ENCODE measurements at places on chromosomes 16 and 17.
A peak's percentile ranks its signal among the peaks of the same experiment; 100 is the strongest.

DNA sequence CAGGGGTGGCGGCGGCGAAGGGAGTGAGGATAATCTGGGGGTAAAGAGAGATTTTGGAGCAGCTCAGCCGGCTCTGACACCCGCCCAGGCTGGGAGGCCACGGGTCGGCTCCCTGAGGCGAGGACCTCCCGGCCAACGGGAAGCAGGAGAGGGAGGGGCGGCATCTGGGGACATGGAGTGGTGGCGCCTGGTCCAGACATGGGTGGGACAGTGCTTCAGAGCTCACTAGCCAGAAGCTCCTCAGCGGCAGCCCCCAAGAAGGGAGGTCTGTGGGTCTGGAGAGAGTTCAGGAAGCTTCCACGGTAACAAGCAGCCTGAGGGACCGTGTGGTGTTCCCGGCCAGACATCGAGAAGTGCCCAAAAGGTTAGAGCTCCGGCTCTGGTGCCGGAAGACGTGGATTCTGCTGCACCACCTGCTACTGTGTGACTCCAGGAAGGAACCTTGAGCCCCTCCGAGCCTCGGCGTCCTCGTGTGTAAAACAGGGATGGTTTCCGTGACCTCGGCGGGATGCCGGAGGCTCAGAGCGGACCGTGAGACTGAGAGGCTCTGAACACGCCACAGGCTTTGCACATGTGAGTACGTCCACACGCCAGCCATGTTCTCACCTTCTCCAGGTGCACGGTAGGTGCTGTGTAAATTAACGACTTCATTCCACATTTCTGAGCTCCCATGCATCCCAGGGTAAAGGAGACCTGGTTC lies 56.9 kb downstream of the TIMM22 start:
- DNase-seq = no peak

DNA sequence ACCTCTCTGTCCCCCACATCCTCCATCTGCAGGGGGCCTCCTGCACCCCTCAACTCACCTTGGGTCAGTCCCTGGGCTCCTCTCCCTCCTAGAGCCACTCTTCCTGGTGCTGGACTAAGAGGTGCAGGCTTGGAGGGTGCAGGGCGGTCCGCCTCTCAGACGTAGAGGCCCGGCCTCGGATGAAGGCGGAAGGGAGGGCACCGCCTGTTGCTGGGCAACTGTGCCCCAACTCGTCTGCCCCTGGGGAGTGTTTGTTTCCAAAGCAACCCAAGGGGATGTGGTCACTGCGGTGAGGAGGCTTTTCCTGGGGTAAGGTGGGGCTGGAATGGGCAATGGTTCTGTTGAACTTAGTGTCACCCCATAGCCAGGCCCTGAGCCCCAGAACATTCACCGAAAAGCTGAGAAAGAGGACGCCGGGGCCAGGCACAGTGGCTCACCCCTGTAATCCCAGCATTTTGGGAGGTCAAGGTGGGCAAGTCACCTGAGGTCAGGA lies at the start of gene C16orf54:
C16orf54 (minus strand) TSS at position 138 of the 493 bp plus-strand sequence. CDS start 1,039 bp downstream, outside the sequence.
- peak; percentile 75 for DNase-seq

DNA sequence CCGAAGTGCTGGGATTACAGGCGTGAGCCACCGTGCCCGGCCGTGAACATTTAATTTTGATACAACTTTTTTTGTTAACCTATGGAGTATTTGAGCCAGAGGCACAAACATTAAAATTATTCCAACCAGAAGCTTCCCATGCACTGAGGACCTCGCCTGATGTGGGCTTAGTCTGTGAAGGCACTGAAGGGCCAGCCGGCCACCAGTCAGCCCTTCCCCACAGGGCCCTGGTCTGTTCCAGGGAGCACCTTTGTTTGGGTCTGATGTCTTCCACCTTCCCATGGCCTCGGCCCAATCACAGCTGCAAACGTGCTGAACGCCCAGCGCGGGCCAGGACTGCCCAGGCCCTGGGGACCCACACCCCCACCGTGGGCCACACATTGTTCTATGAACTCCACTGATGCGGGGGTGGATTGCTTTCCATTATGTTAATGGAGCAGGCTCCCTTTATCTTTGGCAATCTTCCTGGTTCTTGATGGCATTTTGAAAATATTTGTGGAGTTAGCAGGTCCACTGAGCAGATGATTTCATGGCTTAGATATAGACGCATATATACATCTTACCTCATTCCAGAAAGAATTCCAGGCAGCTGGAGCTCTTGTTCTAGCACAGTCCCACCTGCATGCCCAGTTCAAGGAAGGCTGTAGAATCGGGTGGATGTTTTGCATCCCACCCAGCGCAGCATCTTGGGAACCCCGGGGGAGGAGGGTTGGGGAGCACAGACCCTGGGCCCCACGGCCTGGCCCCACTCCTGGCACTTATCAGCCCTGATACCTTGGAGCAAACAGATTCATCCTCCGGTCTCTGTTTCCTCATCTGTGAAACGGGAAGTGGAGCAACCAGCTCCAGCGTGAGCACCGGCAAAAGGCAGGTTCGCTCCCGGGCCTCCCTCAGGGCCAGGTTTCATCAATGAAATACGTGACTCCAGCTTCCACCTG lies 14.5 kb downstream of the SPIRE2 start:
- no peak for DNase-seq

DNA sequence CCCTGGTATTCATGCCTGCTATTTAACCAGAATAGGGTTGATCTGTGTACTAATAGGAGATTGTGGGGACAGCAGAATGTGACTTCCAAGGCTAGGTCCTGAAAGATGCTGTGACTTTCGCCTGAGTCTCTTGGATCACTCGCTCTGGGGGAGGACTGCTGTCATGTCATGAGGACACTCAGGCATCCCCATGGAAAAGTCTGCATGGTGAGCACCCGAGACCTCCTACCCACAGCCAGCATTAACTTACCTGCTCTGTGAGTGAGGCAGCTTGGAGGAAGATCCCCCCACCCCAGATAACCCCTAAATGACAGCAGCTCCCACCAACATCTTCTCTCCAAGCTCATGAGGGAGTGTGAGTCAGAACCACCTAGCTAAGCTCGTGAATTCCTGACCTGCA lies 30.3 kb upstream of the C16orf78 start:
- no peak for DNase-seq

- DNase-seq = no peak
These were observed 41.8 kb upstream of the ARL4D start for GRCh38 chr17:43356999-43357398.

- DNase-seq = no peak
These were observed 529.0 kb downstream of the KCNJ18 start for GRCh38 chr17:22221344-22221743.

- DNase-seq = no peak
These were observed at the start of gene GFAP for GRCh38 chr17:44915321-44915726. GFAP (minus strand) TSS chr17:44915500; CDS start chr17:44915486, 14 bp downstream.

GRCh38 chr17:57032343-57032742 lies 52.7 kb upstream of the AKAP1 start:
- DNase-seq = no peak

DNA sequence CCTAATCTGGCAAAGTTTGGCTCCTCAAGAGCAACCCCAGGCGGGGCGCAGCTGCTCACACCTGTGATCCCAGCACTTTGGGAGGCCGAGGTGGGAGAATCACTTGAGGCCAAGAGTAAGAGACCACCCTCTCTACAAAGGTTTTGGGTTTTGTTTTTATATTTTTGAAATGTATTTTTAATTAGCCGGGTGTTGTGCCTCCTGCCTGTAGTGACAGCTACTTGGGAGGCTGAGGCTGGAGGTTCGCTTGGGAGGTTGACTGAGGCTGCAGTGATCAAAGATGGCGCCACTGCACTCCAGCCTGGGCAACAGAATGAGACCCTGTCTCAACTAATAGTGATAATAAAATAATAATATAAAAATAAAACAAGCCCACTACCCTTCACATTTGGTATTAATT lies 756 bp upstream of the USP7 start:
- DNase-seq = no peak

GRCh38 chr16:86227041-86227440 lies 283.3 kb upstream of the FOXF1 start:
- no peak for DNase-seq

DNA sequence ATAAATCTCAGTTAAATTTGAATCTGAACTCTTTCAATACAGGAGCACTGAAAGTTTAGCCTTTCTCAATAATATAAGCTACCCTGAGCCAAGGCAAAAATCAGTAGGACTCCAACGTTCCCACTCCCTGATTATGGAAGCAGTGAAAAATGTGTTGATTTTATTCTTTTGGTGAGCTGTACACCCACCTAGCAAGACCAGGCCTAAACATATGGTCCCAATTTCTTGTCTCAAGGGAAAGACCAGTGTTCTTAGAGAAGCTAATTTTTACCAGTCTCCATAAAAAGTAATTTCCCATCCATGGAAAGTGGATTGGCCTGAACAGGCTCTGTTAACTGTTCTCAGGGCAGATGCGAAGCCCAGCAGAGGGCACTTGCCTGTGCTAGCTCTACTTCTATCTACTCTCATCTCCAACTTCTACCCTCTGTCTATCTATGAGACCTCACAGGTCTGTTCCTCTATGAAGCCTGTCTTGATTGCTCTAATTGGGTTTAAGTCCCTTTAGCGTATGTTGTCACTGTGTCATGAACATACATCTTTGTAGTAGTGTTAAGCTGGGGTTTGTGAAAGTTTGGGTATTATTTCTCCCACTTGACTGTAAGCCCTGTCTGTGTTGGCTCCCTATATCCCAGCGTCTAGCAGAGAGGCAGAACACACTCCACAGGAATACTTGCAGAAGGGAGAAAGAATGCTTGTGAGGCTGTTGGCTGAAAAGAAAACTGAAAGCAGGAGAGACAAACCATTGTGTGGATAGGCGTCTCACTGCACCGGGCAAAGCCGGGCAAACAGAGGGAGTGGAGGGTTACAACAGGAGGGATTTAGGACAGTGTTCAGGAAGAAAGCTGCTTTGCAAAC lies 167.1 kb upstream of the MAF start:
- no peak for DNase-seq

DNA sequence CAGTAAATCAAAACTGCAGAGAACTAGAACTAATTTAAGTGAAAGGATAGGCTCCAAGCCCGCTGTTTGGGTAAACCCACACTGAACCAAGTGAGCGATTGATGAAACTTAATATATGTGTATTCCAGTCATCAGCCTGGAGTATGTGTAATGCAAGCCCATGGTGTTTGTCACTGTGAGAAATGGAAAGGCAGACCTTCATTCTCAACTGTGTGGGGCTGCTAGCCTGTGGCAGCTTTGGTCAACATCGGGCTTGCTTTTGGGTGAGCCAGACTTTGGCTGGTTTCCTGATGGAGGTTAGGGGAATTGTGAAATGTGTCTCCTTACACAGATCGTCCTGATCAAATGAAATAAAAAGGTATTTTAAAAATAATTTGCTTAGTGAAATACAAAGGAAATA lies 279.9 kb downstream of the IRX3 start:
- DNase-seq = no peak
